ENCODE measurements at places on chromosomes 5 and 9.

- peak; percentile 61 for DNase-seq
Measured at GRCh38 chr5:59798862-59799667, 94.5 kb downstream of the PDE4D start.

DNA sequence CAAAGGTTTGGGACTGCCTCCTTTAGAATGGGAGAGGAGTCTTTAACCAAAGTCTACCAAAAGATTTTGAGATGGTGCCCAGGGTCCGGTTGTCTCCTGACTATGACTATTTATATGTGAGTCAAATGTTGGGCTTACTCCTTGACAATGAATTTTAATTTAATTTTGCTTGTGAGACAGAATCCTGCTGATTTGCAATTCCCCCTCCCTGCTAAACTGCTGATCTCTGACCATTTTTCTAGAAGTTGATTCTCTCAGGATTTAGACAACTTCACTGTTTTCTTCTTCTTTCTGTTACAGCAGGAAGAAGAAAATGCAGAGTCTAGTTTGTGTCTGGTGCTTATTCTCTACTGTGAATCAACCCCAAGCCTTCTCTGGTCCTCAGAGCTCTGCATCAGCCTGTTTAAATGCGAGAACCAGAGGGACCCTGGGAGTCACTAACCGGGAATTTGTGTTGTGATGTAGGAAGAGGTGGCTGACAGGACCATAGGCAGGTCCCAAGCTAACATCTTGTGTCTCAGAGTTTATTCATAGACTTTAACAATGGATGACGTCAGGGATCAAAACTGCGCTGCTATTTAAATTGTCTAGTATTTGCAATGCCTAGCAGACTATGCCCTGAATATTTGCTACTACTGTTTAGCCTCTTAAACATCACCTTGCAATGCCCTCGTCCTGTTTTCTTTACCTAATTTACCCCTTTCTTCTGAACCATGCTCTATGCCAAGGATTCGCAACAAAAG lies 124.0 kb upstream of the TAF11L2 start:
- peak; percentile 22 for DNase-seq

DNA sequence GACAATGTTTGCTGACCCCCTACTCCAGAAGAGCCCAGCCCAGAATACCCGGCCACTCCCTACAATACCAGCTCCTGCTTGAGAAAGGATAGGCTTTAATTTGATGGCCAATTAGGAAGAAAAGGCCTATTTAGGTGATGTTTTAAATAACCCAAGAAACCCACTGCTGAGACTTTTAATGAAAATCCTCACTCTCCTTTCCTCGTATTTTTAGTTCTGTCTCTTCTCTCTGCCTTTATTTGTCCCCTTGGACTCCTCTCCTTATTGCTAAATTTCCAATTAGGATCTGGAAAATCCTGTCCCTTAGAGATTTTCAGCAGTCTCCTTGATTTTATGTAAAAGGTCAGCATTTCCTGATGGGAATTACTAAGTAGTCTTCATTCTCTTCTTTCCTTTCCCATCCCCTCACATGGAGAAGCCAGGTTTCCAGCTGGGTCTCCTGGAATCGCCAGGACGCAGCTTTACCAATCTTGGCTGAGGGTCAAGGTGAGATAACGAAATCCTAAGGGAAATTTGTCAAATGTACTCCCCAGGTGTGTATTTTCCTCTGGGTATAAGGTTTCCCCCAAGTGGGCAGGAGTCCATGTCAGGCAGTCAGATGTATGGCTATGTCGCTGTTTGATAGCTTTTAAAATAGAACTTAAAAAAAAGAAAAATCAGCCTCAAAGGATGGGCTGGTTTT lies 11.7 kb downstream of the STC2 start:
- no peak for DNase-seq

GRCh38 chr9:90915693-90916092 lies 114.1 kb downstream of the SYK start:
- peak; percentile 22 for DNase-seq

GRCh38 chr9:86983249-86983619 lies 35.9 kb upstream of the GAS1 start:
- DNase-seq, result peak; percentile 64

GRCh38 chr9:129143031-129143927 lies 32.1 kb downstream of the PTPA start:
- peak; percentile 97 for DNase-seq

- peak; percentile 19 for DNase-seq
Measured at GRCh38 chr5:109863752-109864151, 174.0 kb downstream of the MAN2A1 start.

DNA sequence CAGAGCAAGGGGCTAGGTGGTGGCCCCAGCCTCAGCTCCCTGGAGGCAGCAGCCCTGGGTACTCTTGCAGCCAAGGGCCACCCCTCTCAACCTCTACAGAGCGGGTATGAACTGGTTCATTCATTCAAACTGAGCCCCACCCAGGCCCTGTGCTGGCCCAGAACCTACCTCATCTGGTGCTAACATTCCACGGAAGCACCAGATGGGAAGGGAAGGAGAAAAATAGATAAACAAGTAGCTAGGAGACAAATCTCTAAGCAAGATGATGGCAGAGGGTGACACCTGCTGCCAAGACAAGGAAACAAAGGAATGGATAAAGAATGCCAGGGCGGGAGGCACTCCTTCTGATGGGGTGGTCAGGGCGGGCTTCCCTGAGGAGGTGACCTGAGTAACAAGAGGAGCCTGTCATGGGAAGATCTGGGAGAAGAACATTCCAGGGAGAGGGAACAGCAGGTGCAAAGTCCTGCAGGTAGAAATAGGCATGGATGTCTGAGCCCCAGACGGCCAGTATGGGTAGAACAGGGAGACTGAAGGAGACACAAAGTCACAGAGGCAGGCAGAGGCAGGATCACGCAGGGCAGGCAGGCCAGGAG lies 6.1 kb downstream of the ST6GALNAC4 start:
- DNase-seq, result peak; percentile 55

DNA sequence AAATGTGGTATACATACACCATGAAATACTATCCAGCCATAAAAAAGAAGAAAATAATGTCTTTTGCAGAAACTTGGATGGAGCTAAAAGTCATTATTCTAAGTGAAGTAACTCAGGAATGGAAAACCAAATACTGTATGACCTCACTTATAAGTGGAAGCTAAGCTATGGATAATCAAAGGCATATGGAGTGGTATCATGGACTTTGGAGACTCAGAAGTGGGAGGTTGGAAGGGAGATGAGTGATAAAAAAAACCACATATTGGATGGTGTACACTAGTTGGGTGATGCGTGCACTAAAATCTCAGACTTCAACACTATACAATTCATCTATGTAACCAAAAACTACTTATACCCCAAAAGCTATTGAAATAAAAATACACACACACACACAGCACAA lies 24.5 kb downstream of the ADAMTS12 start:
- DNase-seq, result no peak

- DNase-seq, result no peak
Measured at GRCh38 chr5:135060021-135060420, 26.0 kb upstream of the PITX1 start.

DNA sequence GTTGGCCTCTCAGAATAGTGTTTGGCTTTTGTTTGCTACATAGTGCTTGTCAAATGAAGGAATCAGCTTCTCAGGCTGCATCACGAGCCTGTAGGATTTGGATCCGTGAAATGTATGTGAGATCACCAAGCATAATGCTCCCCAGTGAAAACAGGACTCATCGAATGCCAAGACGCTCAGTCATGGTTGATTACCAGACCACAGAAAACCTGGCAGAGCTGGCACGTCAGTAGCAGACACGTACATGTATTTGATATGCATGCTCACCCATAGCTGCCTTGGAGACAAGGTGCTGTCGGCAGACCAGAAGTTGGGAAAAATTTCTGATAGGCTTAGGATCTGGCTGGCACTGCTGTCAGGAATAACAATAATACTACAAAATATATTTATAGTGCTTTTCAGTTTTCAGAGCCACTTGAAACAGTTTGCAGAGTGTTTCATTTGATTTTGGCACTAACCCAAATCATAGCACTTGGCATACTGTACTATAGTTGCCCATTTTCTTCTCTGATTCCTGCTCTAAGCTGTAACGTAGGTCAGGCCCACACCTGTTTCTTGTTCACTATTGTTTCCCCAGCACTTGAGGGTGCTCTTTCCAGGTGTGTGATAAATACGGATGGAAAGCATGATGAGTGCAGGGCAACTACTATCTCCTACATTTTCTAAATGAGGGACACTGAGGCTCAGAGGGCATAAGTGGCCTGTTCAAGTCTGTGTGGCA lies 226.1 kb downstream of the NR3C1 start:
- peak; percentile 73 for DNase-seq

DNA sequence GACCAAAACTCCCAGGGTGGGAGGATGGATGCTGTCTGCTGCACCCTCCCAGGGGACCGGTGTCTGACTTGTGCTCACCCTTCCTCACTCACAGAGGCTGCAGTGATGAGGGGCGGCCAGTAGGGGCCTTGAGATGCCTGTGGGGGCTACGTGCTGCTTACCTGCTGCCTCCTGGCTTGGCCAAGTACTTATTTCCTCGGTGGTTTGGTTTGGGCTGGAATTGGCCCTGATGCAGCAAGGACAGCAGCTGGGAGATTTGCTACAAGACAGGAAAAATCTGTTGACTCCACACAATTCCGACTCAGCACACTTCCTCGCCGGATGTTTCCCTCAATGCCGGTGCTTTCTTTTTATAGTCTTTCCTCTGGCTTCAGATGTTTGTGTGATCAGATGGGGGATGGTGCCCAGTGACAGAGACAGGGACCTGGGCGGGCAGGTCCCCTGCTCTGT lies 6.6 kb downstream of the PCDH12 start:
- no peak for DNase-seq

DNA sequence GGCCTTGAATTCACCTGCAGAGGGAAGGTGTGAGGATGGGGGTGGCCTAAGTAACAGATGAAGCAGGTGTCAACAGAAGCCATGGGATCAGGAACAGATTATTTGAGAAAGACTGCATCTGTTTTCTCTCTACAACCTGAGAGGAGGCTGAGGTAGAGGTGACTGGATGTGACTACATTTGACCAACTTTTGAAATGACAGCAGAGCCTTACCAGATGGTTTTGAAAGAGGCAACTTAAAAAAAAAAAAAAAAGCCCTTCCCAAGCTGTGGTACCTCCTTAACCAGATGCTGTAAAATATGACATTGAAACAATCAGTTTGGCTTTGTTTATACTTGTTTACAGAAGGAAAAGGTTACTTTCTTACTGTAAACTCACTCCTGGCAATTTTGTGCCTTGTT lies 108.6 kb downstream of the TRIO start:
- DNase-seq, result no peak

DNA sequence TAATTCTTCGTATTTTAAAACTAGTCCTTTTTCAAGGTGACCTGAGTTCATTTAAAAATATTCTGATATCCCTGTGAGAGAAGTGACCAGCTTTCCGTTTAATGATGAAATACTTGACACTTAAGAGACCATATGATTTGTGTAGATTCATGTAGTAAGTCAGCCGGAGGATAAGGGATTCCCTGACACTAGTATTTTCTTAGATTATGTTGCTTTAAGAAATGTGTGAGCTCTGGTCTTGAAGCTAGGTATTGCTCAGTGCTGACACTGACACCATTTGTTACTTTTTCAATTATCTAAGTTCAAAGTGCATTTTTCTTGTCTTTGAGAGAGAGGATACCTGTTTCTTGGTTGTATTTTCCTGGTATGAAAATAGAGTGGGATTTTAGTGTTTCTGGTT lies 4.2 kb downstream of the NIPBL start:
- no peak for DNase-seq

GRCh38 chr5:74633695-74634094 lies 6.8 kb downstream of the ENC1 start:
- DNase-seq, result no peak

- DNase-seq, result peak; percentile 49
Measured at GRCh38 chr5:72015103-72015548, 92.1 kb upstream of the MAP1B start.

GRCh38 chr9:17795744-17796143 lies 216.9 kb downstream of the SH3GL2 start:
- DNase-seq, result no peak

DNA sequence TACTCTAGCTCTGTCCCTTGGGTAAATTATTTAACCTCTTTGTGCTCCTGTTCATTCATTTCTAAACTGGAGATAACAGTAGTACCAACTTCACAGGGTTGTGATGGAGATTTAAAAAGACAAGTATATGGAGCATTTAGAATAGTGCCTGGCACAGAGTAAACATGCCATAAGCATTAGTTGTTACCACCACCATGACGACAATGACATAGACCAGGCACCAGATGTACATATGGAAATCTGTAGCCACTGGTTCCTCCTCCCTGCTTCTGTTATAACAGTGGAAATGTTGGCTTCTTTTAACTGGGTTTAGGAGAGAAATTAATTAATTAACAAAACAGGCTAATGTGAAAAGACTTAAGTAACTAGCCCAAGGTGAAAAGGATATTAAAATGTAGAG lies 217.5 kb downstream of the DENND1A start:
- DNase-seq, result peak; percentile 33

DNA sequence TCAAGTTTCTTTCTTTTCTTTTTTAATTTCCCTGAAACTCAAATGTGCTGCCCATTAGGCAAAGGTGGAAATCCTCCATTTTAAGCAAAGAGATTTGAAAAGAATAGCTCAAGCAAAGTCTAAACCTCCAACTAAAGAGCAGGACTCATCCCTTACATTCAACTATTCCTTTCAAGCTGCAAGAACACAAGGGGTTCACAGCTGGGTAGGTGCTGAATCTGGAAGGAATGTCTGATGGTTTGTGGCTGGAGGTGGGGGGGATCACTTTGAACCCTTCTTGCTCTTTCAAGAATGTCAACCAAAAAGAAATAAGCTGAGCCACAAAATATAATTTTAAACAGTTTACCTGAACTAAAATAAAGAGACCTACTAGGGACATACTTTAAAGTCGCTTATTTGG lies 375.7 kb upstream of the CDH10 start:
- no peak for DNase-seq
